EL (cell line): ENCODE measurements at places on chromosomes 16 and 17.
A peak's percentile ranks its signal among the peaks of the same experiment; 100 is the strongest.

- no peak for DNase-seq
These were observed 101.6 kb downstream of the METRNL start for GRCh38 chr17:83180996-83181481.

DNA sequence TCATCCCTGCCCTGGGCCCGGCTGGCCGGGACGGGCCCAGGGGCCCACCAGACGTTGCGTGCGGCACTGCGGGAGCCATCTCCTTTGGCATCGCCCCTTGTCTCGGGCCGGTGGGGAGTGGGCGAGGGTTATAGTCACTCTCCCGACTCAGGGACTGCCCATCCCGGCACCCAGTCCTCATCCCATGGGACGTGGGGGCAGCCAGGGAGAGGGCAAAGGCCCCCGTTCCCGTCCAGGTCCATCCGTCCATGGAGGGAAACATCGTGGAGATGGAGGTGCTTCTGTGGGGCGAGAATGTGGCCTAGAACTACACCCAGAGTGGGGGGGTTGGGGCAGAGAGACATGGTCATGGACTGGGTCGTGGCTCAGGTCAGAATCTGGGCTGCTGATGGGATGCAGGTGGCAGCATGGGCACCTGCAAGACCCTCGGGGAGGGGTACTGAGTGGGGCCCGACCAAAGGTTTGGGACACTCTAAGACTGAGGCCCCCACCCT is 2.4 kb upstream of the WDR90 start:
- no peak for DNase-seq

DNA sequence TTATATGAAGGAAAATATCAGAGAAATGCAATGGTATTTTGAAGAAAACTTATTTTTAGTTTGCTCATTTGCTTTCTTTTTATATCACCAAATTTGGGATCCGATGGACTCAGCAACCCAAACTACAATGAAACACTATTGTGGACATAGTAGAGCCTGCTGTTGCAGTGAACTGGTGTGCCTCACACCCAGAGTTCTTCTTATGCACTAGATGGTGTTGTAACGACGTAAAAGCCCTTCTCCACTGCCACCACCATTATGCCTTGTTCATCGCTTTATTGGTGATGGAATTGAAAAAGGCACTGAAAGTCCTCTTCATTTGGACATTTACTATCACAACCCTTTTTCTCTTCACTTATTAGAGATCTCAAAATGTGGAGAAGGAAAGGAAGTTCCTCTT is 381.3 kb downstream of the CDH8 start:
- peak; percentile 4 for DNase-seq

DNA sequence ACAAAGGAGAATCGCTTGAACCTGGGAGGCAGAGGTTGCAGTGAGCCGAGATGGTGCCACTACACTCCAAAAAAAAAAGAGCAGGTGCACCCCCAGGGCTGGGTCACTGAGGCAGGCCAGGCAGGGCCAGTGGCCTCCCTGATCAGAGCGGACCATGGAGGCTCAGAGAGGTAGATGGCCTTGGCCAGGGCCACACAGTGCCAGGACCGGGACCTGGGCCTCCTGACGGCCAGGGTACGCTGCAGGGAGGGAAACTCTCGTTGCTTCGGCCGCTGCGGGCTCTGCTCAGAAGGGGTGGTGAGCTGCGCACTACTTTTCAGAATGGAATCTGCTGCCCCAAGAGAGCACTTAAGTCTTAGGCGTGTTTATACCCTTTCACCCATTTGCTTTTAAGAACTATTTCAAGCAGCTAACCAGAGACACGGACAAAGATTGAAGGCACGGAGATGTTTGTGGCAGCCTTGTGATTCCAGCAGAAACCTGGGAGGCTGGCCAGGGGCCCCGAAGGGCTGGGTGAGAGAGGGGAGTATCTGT is 17.1 kb downstream of the MYO1C start:
- DNase-seq: no peak

- DNase-seq: peak; percentile 68
These were observed 63.5 kb upstream of the TEX2 start for GRCh38 chr17:64326420-64327054.

GRCh38 chr16:13236308-13236707 is 334.9 kb downstream of the SHISA9 start:
- no peak for DNase-seq

DNA sequence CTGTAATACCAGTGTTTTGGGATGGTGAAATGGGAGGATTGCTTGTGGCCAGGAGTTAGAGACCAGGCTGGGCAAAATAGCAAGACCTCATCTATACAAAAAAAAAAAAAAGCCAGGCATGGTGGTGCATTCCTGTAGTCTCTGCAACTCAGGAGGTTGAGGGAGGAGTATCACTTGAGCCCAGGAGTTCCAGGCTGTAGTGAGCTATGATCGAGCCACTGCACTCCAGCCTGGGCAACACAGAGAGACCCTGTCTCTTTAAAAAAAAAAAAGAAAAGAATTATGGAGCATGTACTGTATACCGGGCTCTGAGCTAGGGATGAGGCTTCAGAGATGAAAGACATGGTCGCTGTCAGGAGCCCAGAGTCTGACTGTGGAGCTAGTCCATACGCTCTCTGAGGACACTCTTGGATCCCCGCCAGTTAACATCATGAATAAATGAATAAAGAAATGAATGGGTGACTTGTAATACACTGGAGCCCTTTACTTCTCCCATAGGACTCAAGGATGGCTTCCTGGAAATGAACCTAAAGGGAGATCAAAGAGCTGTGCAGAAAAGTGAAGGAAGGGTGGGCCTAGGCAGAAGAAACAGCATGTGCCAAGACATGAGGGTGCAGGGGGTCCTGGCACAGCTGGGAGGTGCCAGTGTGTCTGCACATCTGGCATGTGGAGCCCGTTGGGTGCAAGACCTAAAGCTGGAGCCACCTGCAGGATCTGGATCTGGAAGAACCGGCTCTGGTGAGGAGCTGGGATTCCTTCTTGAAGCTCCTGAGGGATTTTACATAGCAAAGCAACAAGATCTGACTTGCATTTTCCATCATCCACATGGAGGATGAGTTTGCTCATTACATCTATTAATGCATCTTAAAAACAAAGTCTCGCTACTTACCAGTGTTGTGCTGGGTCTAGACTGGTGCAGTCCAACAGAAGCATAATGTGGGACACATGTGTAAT is 120.4 kb downstream of the IRX3 start:
- no peak for DNase-seq

DNA sequence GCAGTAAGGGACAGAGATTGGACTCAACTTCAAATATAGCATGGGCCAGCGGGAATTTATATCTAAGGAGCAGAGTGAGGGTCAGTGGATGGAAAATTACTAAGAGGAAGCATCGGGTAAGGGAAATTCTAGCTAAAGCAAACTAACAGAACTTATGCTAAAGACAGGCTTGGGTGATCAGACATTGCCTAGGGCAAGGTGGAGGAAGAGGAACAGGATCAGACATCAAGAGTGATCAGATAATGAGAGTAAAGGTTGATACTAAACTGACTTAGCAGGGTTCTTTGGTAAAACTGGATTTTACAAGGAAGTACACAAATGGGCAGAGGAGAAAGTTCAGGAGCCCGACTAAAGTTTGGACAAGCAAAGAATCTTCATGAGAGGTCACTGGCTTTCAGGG is 86.3 kb upstream of the TOM1L1 start:
- DNase-seq: no peak

DNA sequence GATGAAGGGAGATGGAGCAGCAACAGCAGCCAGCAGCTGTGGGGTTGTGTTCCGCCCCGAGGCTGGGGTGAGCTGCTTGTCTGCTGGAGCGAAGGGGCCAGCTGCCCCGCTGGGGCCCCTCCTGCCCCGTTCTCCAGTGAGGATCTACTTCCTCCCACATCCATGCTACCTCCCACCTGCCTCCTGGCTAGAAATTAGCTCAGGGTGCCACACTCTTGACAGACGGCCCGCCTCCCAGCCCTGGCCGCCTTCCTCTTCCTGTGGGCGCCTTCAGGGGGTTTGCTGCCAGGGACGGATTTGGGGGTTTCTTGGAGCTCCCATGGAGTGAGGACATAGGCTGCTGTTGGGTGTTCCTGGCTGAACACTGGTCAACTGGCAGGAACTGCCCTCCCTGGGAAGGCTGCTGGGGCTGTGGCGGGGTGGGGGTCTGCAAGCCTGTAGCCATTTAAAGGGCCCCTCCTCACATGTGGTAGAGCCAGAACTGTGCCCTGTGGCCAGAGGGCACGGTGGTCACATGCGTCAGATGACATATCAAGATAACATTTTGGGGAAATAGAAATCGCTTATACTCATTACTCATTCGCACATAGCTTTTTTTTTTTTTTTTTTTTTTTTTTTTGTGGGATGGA is 13.1 kb downstream of the TBC1D24 start:
- DNase-seq: no peak

DNA sequence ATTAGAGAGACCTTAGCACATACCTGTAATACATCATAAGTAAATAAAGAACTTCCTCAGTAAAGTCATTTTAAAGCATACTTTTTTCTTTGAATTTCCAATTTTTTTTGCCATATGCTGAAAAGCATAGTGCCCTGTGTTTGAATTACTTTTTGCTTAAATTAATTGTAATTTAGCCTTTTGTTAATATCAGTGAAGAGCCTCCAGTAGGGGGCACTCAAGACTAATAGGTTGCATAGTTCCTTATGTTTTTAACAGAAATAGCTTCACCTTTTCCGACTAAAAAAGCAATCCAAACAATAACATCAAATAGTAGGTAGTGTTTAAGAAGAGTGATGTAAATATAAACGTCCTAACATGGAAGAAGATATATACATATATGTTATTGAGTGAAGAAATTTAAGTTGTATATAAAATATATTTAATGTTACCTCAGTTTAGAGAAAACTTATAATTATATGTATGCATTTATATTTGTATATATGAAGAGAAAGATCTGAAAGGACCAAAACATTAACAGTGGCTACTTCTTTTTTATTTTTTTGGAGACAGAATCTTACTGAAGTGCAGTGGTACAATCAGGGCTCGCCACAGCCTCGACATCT is 18.6 kb downstream of the RAD51C start:
- peak; percentile 58 for DNase-seq

GRCh38 chr16:31273187-31273586 is 13.4 kb downstream of the ITGAM start:
- no peak for DNase-seq

DNA sequence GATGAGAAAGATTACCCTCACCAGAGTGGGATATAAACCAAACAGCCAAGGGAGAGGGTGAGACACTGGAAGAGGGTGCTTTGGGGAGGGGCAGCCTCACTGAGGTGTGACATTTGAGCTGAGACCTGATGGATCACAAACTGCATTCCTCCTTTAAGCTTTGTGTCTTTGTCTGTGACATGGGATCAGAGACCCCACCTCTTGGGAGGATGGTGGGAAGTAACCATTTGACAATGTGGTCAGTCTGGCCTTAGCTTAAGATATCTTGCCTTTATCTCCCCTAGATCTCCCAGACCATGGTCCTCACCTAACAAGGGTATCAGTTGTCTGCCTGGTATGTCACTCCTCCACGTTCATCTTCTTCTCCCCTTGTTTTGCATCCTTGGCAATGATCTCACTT is 163.4 kb downstream of the SHISA9 start:
- DNase-seq: no peak

- no peak for DNase-seq
These were observed 75.9 kb downstream of the C16orf95 start for GRCh38 chr16:87241137-87241771.

GRCh38 chr17:80377798-80378197 is 37.2 kb upstream of the ENDOV start:
- no peak for DNase-seq

DNA sequence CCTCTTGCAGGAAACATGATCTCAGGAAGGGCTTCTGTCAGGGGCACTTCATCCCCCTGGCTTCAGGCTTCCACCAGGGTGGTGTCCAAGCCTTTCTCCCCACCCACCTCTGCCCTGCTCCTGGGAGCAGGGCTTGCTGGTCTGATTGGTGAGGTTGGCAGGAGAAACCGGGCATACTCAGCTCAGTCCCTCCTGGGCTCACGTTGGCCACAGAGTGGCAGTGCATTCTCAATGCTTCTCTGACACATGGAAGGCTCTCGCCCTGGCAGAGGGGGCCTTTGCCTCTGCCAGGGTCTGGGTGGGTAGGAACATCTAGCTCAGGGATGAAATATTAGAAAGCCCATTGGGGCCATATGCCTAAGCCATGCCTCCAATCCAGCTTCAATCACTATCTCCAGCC is 142.8 kb downstream of the AXIN2 start:
- DNase-seq: no peak

GRCh38 chr16:8972843-8973586 is 9.3 kb upstream of the USP7 start:
- peak; percentile 35 for DNase-seq

DNA sequence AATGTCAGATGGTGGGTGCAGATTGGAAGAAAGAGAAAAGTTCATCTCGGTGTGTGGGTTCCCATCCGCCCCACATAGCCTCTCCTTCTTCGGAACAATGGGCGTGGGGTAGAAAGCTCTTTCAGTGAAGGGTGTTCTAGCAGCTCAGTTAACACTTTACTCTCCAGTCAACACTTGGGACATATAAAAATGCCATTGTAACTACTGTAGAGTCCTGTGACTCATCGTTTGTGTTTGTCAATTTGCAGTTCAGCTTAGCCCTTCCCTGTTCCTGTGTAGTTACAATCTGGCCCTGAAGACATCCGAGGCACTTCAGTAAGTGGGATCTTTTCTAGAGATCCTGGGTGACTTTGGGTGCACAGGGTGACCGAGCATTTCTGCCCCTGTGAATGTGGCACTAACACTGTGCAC is 11.5 kb upstream of the CLEC18C start:
- peak; percentile 69 for DNase-seq

DNA sequence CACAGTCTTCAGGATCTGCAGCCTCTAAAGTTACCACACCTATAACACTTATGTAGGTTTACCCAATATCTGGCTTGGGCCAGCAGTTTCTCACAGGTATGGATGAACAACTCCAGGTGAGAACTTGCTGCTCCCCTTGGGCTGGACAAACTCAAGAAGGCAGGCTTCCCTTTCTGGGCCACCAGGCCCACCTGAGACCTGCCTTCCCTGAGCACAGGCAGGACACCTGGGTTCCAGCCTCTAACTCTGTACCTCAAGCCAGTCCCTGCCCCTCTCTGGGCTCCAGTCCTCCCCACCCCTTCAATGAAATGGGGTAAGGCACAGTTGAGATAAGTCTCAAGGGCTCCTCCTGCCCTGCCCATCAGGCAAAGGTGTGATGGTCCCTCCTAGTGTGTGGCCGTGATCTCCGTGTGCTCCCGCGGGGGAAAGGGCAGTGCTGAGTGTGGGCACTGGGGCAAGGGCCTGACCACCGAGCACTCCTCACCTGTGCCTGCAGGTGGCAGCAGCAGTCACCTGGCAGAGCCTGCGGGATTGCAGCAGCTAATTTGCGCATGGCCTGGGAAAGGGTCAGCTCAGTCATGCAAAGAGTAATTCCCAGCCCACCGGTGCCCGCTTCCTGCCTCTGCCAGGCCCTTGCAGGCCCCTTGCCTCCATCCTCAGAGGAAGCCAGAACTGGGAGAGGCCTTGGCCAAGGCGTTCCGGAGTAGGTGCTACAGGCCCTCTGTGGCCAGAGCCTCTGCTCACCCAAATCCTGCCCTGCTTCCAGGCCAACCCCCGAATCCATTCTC is 28.2 kb upstream of the ADGRG1 start:
- DNase-seq: peak; percentile 45

DNA sequence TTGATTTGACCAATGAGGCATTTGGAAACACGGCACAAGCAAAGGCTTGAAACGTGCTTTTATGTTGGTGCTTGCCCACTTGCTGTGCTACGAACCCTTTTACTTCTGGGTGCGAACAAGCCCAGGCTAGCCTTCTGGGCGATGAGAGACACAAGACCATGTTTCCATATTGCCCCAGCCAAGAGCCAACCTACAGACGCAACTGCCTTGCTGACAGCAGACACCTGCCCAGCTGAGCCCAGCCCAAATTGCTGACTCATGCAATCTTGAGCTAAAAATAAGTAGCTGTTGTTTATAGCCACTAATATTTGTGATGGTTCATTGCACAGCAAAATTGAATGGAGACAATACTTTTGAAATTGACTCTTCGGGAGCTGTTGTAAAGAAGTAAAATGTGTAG is 464.5 kb downstream of the WWOX start:
- DNase-seq: no peak
